Ureter (tissue), 1 donor: ENCODE measurements at places on chromosomes 2 and 18. TPM values are rescaled to one million over a fixed set of nuclear protein-coding genes. Genes with fewer than 3 reads are reported as not detected.

GRCh38 chr2:156841321-156841720 lies 405.1 kb downstream of the GPD2 start:
- DNase-seq = no peak

DNA sequence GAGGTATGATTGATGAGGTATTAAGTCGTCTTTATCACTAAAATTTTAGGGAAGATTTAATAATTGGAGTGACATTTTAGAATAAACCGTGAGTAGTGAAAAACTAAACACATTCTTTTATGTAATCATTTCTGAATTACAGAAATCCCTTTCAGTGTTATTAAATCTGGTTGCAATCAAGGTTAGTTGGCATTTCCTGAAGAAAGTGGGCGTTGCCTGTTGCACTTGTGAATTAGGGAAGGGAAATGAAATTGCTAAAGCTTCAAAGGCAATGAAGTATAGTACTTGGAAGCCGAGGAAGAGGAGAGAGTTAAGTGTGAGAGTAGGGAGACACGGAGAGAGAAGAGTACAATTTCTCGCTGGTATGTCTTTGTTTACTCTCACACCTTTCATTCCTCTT lies 274.5 kb downstream of the SLC8A1 start:
- DNase-seq = no peak

DNA sequence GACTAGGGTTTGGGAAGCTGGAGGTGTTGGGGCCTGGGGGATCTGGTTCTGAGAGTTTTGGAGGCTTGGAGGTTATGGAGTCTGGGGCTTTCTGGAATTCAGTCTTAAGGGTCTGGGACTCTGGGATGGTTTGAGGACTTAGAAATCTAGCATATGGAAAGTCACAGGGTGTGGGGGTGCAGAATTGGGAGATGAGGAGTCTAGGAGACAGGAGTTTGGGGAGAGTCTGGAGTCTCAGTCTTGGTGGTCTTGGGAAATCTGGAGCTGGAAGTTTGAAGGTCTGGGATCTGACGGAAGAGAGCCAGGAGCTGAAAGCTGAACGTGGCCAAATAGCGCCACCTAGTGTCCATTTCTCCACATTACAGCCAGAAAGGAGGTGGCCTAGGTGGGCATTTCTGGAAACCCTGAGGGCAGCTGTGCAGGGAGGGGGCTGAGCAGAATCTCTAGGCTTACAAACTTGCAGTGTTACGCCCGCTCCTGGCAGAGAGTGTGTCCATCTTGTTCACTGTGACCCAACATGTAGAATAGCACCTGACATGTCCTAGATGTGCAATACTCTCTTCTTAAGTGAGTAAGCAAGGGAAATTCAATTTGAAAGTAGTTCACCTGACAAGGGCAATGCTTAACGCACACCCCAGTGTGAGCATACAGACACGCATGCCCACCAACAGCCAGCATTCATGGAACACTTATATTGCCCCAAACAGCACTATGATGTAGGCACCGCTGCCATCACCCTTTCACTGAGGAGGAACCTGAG lies 204.8 kb downstream of the TFCP2L1 start:
- DNase-seq = peak; percentile 66

DNA sequence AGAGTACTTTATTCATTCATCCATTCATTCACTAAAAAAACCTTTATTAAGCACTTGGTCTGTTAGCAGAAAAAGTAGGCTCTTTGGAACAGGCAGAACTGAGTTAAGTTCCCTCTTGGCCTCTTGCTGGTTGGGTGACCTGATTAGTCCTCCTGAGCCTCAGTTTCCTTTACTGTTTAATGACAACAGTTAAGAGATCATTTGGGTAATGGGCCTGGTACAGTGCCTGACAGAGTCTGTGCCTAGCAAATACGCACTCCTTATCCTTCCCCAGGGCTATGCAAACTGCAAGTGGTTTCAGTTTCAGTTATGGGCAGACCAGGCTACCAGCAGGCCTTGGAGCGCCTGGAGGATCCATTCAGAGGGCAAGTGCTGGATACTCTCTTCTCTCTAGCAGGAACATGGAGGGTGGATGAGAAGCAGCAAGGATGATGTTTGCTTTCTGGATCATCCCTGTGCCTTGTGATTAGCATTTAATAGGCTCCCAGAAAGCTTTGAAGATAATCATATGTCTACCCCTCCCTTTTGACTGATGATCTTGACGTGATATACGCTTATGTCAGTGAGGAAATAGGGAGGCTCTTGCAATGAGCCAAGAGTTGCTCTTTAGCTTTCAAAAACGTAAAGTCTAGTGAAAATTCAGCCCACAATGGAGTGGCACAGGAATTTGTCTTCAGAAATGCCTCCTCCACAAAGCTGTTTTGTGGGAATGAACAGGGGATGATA lies 12.4 kb upstream of the TAF1B start:
- no peak for DNase-seq

TEKT4 gene
- not detected for total RNA-seq

COL4A3 gene
- total RNA-seq = 23.3 TPM

ATP6V1C2 gene
- 0.23 TPM for total RNA-seq

LPIN1 gene
- 32.3 TPM for total RNA-seq
